Endothelial cell (in vitro differentiated cells): ENCODE measurements at places on chromosomes 1 and 21.
A peak's percentile ranks its signal among the peaks of the same experiment; 100 is the strongest.

DNA sequence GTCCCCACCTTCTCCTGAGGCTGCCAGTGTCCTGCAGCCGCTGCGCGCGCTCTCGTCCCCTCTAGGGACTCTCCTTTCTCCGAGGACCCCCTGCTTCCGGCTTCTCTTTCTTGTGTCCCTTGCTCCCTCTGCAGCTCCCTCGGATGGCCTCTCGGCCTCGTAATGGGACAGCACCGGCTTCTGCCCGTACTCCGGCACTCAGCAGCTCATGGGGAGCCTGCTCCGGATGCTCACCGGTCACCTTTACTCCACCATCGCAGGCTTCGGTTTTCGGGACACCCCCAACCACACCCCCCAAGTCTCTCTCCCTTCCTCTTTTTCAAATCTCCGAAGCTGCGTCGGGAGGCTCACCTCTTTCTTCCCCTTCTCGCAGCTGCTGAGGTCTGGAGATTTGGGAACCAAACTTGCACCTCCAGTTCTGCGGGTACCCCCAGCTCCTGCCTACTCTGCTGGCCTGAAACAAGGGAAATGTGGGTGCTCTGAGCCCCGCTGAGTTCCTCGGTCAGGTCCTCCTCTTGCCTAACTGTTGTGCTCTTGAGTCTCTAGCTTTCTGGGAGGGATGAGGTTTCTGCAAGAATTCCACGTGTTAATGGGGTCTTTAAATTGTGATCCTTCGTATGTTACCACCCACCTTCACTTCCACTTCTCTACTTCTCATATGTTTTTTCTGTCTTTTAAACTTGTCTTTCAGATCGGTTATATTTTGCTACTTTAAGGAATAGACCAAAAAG, 930 bp downstream of the CDC14A start:
- peak; percentile 26 for DNase-seq

DNA sequence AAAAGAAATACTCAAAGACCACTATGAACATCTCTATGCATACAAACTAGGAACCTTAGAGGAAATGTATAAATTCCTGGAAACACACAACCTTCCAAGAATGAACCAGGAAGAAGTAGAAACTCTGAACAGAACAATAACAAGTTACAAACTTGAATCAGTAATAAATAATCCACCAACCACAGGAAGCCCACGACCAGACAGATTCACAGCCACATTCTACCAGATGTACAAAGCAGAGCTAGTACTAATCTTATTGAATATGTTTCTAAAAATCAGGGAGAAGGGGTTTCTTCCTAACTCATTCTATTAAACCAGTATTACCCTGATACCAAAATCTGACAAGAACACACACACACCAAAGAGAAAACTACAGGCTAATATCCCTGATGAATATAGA, 263.8 kb downstream of the NCAM2 start:
- DNase-seq, result no peak

DNA sequence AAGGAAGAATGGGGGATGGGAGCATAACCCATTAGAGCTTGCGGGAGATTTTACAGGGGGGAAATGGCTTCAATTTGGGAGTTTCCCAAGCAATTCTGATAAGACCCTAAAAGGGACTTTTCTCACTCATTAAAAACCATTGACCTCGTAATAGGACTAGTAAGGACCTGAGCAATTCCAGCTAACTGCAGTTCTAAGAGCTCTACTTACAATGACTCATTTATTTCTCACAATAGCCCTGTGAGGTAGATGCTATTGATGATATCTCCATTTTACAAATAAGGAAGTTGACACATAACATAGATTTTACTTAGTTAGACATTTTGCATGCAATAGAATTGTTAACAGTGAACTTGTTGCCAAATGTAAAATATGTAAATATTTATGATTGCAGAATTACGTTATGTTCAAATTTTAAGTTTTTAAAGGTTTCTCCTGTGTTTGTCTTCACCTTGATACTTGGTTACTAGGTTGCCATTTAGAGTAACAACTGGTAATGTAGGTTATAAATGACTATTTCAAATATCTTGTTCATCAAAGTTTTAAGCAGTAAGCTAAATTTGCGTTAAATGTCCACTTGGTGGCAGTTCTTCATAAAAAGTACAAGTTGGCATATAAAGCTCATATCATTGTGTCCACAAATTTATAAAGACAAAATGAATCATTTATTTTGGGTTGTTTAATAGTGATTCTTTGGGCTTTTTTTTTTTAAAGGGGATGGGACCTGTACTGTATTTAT, 182.0 kb downstream of the PLA2G4A start:
- no peak for DNase-seq

GRCh38 chr1:192448026-192448578, 127.5 kb upstream of the RGS1 start:
- no peak for DNase-seq
